Spleen (tissue), 13 donors: ENCODE measurements at places on chromosomes 16 and 17.

DNA sequence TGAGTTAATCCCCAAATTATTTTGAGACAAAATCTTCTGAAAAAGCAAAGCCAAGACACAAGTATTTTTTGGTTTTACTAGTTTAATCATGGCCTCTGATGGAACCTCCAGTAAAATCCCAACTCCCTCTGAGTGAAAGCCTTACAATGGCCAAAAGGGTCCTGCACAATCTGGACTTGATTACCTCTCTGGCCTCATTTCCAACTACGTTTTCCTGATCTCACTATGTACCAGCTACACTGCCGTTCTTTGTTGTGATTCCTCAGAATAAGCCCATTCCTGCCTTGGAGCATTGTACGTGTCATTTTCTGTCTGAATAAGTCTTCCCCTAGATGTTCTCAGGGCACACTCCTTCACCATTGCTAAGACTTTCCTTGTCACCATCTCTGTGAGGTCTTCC, 37.3 kb downstream of the SPOP start:
- no peak for DNase-seq

DNA sequence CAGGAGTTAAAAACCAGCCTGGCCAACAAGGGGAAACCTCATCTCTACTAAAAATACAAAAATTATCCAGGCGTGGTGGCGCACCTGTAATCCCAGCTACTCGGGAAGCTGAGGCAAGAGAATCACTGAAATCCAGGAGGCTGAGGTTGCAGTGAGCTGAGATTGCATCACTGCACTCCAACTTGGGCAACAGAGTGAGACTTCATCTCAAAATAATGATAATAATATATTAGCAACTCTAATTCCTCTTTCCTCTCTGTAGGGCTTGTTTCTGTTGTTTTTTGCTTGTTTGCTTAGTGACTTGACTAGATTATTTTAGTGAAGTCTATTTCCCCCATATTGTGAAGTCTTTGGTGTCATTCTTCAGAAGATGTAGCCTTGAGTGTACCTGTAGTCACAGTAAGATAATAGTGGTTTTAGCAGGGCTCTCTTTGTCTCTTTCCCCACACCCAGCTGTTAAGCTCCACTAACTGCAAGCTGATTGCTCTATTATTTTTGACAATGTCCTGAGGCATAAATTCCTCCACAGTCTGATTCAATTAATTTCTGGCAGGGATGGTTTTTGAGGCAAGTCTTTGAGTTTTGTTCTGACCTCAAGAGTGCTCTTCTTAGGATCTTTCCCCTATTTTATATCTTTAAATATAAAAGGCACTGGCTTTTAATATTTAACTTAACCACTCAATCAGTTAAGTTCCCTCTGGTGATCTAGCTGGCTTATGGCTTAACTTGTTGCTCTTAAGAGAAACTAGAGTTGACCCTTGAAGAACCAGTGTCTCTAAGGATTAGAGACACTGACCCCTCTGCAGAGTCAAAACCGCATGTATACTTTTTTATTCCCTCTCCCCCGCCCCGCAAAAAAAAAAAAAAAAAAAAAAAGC, 18.6 kb upstream of the TNFSF12 start:
- no peak for DNase-seq

- no peak for DNase-seq
These were observed 221.9 kb upstream of the CACNG5 start for GRCh38 chr17:66612993-66613392.

DNA sequence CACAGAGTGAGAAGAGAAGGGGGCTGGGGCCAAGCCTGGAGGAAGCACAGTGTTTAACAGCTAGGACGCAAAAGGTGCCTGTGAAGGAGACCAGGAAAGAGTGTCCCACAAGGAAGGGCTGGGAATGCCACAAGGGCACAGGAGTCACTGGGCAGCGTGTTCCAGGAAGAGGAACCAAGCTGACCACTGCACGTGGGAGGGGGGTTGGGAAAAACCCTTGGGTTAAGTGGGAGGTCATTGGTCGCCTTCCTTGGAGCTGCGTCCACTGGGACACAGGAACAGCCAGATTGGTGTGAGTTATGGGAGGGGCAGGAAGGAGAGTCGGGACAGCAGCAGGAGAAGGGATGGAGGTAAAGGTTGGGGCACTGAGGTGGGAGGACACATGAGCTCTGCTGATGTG, 12.9 kb downstream of the TTYH2 start:
- no peak for DNase-seq

DNA sequence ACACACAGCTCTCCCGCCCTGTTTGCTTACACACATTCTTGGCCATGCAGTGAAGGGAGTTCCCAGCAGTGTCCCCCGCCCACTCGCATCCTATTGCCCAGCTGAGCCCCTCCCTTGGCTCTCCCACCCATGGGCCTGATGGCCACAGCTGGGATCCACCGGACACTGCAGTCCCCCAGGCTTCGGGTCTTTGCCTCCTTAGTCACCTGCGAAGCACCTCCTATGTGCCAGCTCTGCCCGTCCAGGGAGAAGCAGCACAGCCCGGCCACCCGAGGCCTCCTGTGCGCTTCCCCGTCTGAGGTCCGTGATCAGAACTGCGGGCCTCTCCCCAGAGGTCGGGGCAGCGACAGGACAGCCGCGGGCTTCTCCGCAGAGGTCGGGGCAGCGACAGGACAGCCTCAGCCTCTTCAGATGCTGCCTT, 136.9 kb downstream of the BANP start:
- no peak for DNase-seq

GRCh38 chr16:31216422-31217135, at the start of gene PYDC1:
TSS of gene PYDC1 (minus strand) at chr16:31217135. CDS start at chr16:31217028, 107 bp downstream.
- DNase-seq = peak; percentile 82

DNA sequence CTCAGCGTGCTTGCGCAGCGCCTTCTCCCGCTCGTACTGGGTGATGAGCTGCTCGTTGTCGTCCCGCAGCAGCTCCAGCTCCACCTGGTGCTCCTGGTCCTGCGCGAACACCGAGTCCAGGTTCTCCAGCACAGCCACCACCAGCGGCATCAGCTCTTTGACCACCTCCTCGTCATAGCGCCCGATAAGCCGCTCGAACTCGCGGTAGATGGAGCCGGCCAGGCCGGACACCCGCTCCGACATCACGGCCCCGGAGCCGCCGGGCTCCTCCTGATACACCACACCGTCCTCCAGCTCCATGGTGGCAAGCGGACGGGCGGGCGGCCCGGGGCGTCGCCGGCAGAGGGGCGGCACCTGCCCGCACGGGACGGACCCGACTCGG, 320 bp downstream of the SPAG9 start:
- no peak for DNase-seq

DNA sequence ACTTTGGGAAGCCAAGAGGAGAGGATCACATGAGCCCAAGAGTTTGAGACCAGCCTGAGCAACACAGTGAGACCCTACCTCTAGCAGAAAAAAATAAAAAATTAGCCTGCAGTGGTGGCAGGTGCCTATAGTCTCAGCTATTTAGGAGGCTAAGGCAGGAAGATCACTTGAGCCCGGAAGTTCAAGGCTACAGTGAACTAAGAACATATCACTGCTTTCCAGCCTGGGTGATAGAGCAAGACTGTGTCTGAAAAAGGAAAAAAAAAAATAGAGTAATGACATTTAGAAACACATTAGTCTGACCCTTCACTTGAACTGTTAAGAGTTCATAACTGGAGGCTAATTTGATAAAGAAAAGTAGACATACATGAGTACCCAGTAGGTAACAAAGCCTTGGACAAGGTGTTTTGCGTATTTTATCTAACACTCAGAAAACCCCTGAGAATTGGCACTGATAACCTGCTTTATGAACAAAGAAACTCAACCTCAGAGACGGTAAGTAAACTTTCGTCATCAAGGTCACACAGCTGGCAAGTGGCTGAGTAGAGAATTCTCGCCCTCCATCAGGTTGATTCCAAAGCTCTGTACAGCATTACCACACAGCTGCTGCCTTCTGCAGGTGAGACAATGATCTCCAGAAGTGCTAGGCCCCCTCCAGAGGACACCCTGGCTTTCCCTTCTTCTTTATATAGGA, 101.1 kb downstream of the SMG6 start:
- DNase-seq = no peak

DNA sequence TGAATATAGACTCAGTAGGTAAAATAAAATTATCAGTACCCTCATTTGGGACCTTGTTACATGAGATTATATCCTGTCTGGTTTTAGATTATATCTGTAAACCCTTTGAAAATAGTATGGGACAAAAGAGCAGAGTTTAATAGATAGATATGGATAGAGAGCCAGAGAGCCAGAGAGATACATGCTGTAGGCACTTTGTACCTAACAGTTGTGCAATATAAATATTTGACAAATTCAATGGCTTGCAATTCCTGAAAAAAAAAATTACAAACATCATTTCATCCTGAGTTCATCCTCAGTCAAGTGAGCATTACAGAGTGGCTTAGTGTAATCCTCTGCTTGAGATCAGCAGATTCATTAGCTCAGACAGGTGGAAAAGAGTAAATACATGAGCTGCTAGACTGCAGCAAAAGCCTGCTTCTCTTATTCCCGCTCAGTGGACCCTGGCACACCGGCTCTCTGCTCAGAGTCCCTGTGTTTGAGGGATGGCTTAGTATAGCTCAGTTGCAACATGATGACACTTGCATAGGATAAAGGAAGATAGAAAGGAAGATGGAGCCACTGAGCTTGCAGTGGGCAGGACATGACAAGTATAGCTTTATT, 931.6 kb upstream of the GOT2 start:
- DNase-seq = no peak

- DNase-seq = peak; percentile 59
These were observed 71.1 kb downstream of the METRNL start for GRCh38 chr17:83150369-83151055.

- DNase-seq = no peak
These were observed 158.0 kb downstream of the ZFHX3 start for GRCh38 chr16:72889616-72890582.

DNA sequence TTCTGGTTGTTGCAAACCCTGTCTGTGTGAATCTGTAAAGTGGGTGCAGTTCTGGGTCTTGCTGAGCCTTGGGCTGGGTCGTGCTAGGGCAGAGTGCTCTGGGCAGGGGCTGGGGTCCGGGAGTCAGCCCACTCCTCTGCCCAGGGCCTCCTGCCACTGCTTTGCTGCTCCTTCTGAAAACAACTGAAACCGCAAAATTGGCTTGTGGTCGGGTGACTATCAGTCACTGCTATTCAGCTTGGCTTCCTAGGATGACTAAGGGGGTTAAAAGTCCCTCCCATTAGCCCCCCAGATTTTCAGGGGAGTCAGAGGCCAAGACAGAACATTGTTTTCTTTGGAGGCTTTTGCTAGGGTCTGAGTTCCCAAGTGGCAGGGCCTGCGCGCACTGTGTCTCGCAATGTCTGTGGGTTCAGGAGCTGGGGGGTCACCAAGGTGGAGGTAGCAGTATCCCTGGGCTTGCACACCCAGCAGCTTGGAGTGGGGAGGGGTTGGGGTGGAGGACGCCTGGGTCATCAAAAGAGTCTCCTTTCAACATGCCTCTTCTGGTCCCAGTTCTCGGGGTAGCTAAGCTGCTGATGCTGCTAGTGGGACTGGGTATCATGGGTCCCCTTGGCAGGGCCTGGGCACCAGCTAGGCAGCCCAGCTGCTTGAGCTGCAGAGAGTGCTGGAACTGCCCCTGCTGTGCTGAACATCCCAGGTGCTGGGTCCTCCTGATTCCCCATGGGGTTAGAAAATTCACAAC, 13.5 kb upstream of the TBX21 start:
- DNase-seq = no peak

GRCh38 chr17:28684963-28685362, 23.0 kb downstream of the SUPT6H start:
- no peak for DNase-seq

GRCh38 chr17:31095236-31096105, 694 bp downstream of the NF1 start:
- DNase-seq = peak; percentile 88

- no peak for DNase-seq
These were observed 16.8 kb downstream of the CHP2 start for GRCh38 chr16:23771642-23772041.

GRCh38 chr16:57060323-57061083, 31.9 kb upstream of the CPNE2 start:
- DNase-seq = no peak

DNA sequence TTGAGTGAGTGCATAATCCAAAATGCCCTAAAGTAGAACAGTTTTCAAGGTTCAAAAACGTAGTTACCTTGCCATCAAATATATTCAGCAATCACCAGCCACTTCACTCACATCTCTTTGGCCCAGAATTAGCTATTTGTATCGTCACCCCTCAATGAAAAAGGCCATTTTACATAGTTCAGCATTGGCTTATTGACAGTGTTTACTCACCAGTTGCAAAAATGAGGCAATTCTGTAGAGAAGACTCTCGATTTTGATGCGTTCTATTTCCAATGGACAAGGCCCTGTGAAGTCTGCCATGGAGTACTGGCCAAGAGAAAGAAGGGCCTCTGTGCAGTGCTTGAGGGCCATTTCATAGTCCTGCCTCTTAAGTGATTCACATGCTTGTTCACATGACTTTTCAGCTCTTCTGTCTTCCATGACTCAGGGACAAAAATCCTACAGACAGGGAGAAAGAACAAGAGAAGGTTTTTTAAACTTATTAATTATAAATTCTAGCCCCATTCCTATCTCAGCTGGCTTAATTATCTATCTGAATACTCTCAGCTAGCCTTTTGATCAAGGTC, 26.5 kb downstream of the HELZ start:
- no peak for DNase-seq

GRCh38 chr17:47742319-47743181, 9.5 kb downstream of the TBX21 start:
- peak; percentile 81 for DNase-seq

- no peak for DNase-seq
These were observed 53.1 kb downstream of the RAP1GAP2 start for GRCh38 chr17:2849327-2849670.

DNA sequence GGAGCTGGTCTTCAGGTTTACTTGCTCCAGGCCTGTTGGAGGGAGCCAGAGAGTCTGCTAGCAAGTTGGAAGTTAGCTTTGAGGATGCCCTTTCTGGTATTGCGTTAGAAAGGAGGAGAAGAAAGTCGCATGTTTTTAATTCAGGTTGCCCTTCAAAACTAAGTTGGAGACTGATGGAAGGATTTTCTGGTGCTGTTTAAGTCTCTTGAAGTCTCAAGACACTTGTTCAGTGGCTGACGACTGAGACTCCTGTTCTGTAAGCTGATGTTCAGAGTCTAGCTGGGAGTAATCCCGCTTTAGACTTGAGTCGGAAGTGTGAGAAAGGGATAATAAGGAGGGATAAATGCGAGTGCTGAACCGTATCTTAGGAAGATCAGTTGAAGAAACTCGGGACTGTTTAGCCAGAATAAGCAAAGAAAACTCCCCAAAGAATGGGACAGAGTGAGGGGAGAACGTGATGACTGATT, 740 bp downstream of the AATF start:
- DNase-seq = no peak

GRCh38 chr17:49873926-49874325, 26.1 kb upstream of the TAC4 start:
- DNase-seq = no peak

- peak; percentile 93 for DNase-seq
These were observed 41.5 kb downstream of the LDHD start for GRCh38 chr16:75074920-75075687.

- DNase-seq = no peak
These were observed 11.4 kb upstream of the HOXB9 start for GRCh38 chr17:48637323-48638260.

DNA sequence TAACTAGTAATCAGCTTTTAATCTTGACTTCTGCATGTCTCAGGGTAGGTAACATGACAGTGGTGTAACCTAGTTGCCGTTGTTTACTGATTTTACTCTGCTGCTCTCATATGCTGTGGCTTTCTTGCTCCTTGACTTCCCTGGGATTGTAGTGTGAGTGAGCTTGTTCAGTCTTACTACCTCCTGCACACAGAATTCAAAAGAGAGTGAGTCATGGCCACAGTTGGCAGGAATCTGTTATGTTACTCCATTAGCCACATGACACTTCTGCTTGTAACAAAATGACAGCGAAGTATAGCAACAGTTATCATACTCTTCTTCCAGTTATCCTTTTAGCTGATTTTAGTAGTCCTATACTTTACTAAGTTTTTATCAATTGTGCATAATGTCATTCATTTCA, 18.8 kb downstream of the TNRC6A start:
- DNase-seq = no peak
